Adipocyte (in vitro differentiated cells): ENCODE measurements at places on chromosomes 6 and 20.

GRCh38 chr6:170346649-170347048 is 40.1 kb downstream of the FAM120B start:
- no peak for DNase-seq

- DNase-seq: peak; percentile 7
Measured at GRCh38 chr20:16501301-16501700, 71.9 kb downstream of the KIF16B start.

DNA sequence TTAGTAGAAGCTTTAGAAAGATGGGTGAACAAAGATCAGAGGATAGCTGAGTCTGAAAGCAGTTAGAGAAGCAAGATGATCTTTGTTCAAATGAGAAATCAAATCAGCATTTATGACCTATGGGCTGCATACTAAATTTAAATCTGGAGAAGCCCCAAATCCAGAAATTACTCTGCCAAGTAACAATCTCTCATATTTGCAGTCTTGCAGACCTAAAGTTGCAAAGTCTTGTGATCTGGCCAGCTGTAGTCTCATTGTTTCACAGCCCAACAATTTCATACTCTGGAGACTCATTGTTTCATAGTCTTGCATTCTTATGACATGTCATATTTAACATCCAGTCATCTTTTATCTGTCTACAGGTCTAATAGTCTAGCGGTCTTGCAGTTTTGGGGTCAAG is 364.9 kb upstream of the RSPO3 start:
- peak; percentile 11 for DNase-seq

DNA sequence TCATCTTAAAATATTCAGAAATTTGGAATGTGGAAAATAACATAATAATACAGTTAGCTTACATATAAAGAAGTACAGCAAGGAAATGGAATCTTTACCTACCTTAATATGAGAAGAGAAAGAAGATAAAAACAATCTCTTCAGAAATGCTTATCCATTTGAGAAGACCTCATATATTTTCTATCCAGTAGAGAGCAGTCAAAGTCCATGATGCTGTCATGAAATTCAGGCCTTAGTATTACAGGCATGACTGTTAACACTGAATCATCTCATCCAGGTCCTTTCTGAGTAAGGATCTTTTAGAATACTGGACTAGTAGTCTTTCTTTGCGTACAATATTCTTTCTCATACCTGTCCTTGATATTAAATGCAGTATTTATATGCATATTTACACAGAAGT is 713.4 kb downstream of the CD109 start:
- peak; percentile 85 for DNase-seq
